ENCODE measurements at places on chromosomes 5 and 9. TPM values are rescaled to one million over a fixed set of nuclear protein-coding genes. Genes with fewer than 3 reads are reported as not detected.

Gene EIF4E1B
- not detected for total RNA-seq

Gene MYO10
- total RNA-seq: 7.7 TPM

Gene LECT2
- total RNA-seq: not detected

Gene GNG10
- 34.7 TPM for total RNA-seq

GRCh38 chr9:69471433-69471832, 146.4 kb downstream of the ENTREP1 start:
- DNase-seq: no peak

DNA sequence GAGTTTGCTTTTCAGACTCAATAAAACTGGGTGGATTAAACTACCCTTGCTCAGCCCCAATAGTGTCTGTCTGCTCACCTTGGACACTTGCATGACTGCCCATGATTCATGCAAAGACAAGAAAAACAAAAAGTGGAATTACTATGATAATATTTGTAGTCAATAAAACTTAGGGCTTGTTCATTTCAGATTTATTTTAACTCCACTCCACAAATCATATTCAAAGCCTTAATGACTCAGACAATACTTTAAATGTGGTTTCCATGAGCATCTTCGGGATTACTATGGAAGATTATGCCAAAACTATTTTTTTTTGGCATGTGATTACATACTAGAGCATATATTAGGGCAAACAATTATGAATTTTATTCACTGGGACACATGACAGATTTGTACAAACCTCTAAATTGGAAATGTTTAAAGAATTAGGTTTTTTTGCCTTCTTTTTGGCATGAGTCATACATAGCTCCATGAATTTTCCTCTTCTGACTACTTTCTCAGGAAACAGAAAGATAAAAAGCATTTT, 468.9 kb downstream of the ACTL7B start:
- DNase-seq: no peak

- no peak for DNase-seq
Measured at GRCh38 chr5:74631081-74631953, 9.2 kb downstream of the ENC1 start.

GRCh38 chr5:42840269-42840668, 28.6 kb upstream of the SELENOP start:
- DNase-seq: peak; percentile 57

GRCh38 chr9:89437772-89438171, 60.1 kb downstream of the SEMA4D start:
- no peak for DNase-seq

- DNase-seq: no peak
Measured at GRCh38 chr9:135330307-135330631, 149.3 kb upstream of the PPP1R26 start.

DNA sequence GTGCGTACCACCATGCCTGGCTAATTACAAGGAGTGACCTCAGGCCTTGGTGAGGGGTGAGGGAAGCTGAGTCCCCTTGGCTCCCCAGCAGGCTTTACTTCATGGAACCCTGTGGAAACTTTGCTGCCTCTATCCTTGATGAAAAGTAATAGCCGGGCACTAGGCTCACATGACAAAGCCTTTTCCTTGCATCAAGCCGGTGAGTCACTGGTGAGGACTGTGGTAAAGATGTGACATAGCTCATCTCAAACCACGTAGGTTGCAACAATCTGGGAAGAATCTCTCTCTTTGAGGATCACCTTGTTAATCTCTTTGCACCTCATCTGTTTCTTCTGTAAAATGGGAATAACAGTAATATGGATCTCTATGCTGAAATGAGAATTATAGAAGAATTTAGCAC, 116.3 kb upstream of the SLC25A48 start:
- DNase-seq: no peak

DNA sequence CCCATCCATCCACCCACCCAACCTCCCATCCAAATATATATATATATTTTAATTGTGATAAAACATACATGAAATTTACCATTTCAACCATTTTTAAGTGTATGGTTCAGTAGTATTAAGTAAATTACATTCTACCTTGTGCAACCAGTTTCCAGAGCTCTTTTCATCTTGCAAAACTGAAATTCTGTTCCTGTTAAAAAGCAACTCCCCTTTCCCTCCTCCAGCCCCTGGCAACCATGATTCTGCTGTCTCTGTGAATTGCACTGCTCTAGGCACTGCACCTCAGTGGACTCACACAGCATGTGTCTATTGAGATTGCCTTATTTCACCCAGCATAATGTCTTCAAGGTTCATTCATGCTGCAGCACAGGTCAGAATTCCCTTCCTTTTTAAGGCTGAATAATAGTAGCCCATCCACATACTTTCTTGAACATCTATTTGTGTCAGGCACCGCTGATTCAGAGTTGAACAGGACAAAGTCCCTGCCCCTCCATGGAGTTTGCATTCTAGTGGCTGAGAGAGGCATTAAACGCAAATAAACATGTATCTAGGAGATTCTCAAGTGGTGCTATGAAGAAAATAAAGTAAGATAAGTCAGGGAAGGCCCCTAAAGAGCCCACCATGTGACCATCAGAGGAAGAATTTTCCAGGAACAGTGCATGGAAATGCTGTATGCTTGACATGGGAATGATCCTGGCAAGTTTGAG, 24.0 kb downstream of the CSF1R start:
- no peak for DNase-seq

- DNase-seq: no peak
Measured at GRCh38 chr5:68418201-68418600, 202.6 kb downstream of the PIK3R1 start.

GRCh38 chr9:134179595-134179917, 15.2 kb upstream of the RNU6ATAC start:
- DNase-seq: peak; percentile 11

GRCh38 chr9:70551396-70551795, 136.9 kb upstream of the KLF9 start:
- no peak for DNase-seq

DNA sequence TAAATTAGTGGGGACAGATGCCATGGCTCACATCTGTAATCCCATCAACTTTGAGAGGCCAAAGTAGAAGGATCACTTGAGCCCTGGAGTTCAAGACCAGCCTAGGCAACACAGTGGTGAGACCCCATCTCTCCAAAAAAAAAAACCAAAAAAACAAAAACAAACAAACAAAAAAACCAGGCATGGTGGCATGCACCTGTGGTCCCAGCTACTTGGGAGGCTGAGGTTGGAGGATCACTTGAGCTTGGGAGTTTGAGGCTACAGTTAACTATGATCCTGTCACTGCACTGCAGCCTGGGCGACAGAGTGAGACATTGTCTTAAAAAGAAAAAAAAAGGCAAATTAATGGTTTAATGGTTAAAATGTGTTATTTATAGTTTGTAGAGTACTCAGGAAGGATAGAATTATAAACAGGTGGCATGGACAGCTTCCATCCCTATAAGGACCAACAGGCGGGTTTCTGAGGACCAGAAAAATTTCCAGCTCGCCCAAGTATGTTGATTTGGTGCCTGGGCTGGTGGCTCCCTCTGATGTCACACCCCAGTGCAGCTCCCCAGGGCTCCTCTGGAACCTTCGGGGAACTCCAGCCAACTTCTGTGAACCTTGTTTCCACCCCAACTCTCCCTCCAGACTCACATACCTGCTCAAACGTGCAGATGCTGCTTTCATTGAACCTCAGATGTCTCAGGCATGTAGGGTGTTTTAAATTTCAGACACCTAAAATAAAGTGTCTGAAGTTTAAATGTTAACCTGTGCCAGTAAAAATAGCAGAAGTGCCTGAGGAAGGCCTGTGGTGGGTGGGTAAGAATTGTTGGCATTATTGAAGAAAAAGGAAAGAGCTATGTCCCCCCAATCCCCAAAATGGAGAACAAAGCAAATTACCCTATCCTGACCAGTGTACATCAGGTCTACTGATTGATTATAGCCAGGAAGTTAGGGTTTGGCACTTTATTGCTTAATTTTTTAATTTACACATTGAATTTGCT, 69.0 kb downstream of the TRIO start:
- no peak for DNase-seq

GRCh38 chr9:10633785-10634184, 21.0 kb upstream of the PTPRD start:
- DNase-seq: no peak

DNA sequence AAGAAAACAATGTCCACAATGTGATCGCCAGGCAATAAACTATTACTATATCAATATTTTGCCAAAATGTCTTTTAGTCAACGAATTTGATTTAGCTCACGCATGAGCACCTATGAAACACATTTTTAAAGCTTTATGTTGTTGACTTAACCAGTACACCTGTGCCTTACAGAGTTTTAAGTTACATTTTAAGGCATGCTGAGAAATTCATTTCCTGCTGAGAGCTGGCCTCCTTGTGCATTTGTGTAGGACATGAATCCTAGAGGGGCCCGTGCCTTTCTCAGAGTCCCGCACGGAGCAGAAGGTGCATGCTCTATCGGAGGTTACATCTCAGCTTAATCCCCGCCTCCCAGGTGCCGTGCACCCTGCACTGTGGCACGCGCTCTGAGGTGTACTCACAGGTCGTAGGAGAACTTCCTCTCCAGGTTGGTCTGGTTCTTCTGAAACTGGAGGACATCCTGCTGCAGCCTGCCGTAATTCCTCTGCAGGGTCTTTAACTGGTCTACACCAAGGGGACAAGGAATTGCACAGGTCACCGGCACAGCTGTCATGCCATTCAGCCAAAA, 53.2 kb downstream of the GOLM1 start:
- no peak for DNase-seq

GRCh38 chr9:99713838-99714306, 107.8 kb upstream of the NR4A3 start:
- no peak for DNase-seq
